Mammary epithelial cell (primary cell): ENCODE measurements at places on chromosomes 2 and 18.

- no peak for DNase-seq
Measured at GRCh38 chr2:216800836-216801235, 59.0 kb downstream of the TNP1 start.

GRCh38 chr2:51620796-51621195 is 588.9 kb upstream of the NRXN1 start:
- no peak for DNase-seq

- DNase-seq = no peak
Measured at GRCh38 chr2:96118698-96119388, 2.5 kb upstream of the ADRA2B start.

DNA sequence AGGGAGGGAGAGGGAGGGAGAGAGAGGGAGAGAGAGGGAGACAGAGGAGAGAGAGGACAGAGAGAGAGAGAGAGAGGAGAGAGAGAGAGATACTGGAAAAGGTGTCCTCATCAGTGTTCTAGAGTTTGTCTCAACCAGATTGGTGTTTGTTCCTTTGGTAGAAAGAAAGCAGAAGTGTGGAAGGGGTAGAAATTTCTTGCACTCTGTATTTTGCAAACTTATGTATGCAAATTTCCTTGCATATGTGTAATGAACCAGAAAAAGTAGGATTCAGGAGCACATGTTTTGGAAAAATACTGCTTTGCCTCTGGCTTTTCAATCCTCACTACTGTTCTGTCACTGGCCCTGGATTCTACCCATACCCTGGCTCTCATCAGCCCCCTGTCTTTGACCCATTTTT is 1.1 kb upstream of the SP140 start:
- no peak for DNase-seq

GRCh38 chr2:177753682-177754491 is 318.7 kb downstream of the PDE11A start:
- DNase-seq = peak; percentile 20

DNA sequence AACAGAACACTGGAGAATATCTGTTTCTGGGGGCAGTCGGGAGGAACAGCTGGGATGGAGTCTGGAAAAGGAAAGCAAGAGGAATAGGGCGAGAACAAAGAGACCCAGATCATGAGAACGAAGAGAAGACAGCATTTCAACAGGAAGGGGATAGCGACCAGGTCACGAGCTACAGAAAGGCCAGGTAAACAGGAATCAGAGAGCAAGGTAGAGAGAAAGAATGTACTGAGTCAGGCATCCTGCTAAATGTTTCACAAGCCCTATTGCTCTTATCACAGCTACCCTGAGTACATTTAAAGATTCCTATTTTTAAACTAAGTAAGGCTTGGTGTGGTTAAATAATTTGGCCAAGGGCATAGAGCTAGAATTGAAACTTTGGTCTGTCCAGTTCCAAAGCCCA is 254.9 kb upstream of the RAB12 start:
- no peak for DNase-seq

DNA sequence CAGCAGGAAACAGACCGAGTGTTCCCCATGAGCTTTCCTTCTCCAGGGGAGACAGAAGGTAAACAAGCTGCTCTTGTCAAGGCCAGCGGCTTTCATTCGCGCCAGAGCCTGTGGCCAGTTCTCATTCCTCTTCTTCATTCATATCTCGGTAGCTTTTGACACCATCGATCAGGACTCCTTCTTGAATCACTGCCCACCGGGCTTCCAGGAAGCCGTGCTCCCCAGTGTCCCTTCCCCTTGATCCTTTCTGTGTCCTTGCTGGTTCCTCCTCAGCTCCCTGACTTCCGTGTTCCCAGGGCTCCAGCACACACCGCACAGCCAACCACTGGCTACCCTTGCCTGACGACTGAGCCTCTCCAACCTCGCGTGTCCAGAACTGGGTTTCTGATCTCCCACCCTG is 14.1 kb downstream of the SLC66A3 start:
- DNase-seq = no peak

DNA sequence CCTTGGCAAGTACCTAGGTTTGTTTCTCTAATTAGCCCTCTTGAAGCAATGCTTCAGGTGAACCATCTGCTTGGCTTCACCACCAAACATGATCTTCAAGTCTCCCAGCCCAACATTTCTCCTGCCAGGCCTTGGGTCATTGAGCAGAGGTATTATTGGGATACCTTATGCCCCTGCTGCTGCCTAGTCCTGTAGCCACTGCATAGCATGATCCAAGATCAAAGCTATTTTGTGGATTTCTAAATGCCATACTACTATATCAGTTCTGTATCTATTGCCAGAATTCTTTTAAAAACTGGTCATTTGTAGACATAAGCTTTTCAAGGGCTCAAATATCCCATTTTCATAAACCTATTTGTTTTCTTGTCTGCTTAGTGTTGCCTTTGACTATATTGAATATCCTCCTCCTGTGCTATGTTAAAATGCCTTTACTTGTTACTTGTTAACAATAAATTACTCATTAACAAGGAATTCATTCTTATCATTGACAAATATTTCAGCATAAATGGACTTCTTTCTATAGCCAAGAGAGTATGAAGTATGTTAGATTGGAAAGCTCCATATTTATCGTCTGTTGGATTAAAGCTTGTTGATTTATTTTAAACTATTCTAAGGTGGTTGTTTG is 204.5 kb upstream of the RBBP8 start:
- no peak for DNase-seq

DNA sequence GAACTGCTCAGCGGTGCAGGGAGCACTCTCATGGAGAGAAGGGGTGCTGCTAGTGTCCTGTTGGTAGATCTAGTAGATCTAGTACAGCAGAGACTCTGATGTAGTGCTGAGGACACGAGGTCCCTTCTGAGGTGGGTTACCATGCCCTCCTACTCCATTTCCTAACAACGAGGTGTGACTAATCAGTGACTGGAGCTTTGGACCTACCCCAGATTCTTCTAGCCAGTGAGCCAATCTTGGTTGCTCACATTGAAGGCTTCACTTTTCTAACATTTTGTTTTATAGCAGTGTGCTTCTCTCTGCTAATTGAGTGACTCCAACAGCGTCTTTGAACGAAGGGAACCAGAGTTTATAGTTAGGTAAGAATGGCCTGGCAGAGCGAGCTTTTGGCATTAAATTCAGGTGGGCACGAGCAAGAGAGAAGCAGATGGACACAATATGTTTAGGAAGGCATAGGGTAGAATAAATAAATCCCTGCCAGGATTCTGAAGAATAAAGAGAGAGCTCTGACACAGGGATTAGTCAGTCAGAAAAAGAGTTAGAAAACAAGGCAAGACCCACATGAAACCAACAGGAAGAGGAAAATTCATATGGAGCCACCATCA is 306.0 kb upstream of the RAB12 start:
- DNase-seq = no peak

GRCh38 chr2:113755835-113756354 is 547 bp downstream of the SLC35F5 start:
- DNase-seq = no peak

GRCh38 chr18:8705961-8706790 is 820 bp downstream of the MTCL1 start:
- DNase-seq = peak; percentile 14

- DNase-seq = no peak
Measured at GRCh38 chr2:31269087-31269486, 35.1 kb downstream of the EHD3 start.

- DNase-seq = no peak
Measured at GRCh38 chr18:39909706-39910105, 2045.3 kb upstream of the PIK3C3 start.

GRCh38 chr2:75822336-75822735 is 111.6 kb upstream of the GCFC2 start:
- peak; percentile 10 for DNase-seq

DNA sequence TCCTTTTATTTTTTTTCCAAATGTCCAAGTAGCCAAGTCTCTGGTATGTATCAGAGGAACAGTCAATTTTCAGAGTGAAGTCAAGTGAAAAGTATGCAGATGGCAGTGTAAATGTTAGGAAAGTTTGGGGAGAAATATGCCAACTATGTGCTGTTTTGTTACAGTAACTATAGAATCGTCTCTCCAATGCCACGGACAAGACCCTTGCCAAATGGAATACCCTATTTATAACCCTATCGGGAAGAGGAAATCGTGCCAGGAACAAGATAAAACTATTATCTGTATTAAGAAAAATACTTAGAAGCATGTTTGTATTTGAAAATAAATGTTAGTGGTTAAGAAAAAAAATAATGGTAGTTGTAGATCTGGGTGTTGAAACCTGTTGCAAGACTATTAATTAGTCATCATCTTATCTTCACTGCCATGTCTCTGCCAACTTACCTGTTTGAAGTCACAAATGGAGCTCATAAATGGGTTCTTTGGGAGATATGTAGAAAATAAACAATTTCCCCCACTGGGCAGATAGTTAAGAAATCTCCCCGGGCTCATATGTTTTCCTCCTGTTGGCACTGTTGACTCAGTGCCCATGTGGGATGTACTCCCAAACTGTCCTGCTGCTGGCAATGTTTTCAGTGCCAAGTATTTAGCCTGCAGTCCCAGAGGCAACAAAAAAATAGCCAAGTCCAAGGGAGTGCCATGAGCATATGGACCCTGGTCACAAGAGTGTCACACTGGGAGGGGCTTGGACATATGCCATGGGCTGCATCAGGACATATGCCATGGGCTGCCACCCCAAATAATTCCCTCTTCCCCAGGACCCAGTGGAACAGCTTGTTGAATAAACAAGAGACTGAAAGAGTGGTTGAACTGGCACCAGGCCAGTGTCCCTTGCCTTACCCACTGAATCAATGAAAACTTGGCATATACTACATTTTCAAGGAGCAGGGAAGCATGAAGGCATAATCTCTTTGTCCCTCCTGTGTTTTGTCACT is 366.9 kb downstream of the OSR1 start:
- peak; percentile 70 for DNase-seq

DNA sequence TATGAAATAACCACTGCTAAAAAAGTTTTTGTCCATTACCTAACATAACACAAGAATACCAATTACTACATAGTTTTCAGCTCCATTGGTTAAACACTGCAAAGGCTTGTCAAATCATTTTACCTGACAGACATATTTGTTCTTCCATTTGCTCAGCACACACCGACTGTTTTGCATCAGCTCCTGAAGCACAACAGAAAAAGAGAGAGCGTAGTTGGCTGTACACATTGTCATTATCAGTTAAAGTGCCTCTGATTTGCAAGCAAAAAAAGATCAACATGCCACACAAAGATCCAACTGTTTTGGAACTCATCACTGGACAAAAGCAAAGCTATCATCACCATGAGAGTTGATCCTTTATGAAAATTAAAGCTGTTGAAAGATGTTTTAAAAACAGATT is 103.8 kb downstream of the WDPCP start:
- DNase-seq = no peak

DNA sequence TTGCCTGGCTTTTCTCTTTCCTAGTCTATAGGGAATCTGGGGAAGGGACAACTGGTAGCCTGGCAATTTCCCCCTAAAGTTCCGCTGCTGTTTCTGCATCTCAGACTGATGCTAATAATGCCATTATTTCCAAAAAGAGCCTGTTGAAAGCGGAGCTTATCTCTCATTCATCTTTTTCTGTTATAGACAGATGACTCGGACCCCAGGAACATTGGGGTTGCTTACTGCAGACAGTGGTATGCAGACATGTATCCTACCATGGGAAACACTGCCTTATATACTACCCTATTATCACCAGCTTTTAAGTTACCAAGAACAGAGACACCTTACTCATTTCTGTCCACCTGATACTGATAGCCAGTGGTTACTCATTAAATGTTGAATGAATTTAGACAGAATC is 15.3 kb downstream of the ETAA1 start:
- no peak for DNase-seq

- no peak for DNase-seq
Measured at GRCh38 chr18:7232218-7232617, 1.3 kb downstream of the LRRC30 start.

DNA sequence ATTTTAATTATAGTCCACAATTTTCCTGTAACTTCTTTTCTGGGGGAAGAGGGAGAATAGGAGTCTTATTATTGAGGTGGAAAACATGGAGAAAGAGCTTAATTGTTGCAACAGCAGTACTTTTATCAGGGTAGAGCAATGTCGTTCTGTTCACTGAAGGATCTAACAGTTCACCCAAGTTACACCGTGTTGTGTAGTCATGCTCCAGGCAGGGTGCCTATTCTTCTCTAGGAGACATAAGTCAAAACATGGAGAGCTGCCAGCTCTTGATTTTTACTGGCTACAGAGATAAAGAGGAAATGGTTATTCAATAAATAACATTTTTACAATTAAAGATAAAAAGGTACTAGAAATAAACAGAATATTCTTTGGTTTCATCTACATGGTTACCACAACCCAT is 594.3 kb upstream of the NETO1 start:
- DNase-seq = peak; percentile 11

GRCh38 chr2:205878999-205879762 is 196.9 kb downstream of the NRP2 start:
- no peak for DNase-seq

DNA sequence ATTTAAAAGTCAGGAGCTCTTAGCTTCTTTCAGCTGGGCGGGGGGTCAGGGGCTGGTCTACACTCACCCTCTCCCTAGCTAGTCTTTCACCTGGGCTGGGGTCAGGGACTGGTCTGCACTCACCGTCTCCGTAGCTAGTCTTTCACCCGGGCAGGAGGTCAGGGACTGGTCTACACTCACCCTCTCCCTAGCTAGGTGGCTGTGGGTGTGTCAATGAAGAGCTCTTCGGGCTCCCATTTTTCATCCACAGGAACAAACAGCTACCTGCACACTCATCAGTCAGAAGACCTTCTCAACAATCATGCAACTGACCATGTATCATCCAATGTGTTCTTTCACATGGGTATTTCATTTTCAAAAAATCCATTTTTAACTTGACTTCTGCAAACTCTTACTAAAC is 8.0 kb downstream of the CHST10 start:
- no peak for DNase-seq

GRCh38 chr2:142880279-142880678 is 2.8 kb downstream of the KYNU start:
- peak; percentile 72 for DNase-seq

DNA sequence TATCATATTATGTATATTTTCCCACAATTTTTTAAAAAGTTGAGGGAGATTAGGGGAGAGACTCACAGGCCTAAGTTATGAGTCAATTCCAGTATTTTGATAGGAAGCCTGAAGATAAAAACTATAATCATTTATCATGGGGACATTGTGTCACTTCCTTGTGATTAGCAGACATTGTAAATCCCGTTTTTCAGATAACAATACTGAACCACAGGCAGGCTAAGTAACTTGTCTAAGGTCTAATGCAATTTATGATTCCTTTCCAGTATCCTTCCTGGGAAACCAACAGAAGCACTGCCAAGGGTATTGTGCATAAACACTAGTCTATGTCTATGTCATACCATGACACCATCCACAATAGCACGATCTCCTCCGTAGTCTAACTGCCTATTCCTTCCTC is 235.2 kb upstream of the PIK3C3 start:
- no peak for DNase-seq

GRCh38 chr2:206790311-206790935 is 25.0 kb downstream of the FASTKD2 start:
- no peak for DNase-seq
